Amygdala (tissue), 56 donors: ENCODE measurements at places on chromosomes 12 and 14.

GRCh38 chr14:101844219-101844618 is 82.7 kb downstream of the PPP2R5C start:
- DNase-seq: no peak

- no peak for DNase-seq
Observed at GRCh38 chr14:91185721-91186120, 58.8 kb downstream of the GPR68 start.

DNA sequence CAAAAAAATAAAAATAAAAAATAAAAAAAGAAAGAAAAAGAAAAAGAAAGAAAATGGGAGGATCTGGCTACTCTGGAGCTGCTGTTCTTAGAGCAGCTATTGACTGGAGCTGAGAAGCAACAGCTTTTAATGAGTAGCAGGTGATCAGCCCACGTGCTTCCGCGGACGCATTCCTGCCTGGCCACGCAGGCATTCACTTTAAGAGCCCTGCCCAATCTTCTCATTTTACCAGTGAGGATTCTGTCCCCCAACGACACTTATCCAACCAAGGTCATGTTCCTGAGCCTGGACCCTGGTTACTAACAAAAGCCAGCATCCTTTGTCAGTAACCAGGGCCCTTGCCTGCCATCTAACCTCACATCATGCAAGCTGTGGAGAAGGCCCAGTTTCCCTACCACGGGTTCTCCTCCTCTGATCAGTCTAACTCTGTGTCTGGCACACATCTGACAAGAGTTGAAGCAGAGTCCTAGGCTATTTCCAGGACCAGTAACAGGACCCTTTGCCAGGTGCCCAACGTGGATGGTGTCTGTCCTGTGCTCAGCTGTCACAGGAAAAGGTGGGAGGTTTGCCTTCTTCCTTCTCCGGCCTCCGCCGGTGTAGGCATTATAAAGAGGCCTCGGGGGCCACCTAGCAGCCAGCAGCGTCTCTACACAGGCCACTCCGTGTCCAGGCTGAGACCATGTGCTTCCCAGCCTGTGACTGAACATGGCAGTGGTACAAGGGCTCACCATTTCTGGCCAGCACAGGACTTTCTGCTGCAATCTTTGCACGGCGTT is 60.9 kb upstream of the GPATCH2L start:
- DNase-seq: no peak

DNA sequence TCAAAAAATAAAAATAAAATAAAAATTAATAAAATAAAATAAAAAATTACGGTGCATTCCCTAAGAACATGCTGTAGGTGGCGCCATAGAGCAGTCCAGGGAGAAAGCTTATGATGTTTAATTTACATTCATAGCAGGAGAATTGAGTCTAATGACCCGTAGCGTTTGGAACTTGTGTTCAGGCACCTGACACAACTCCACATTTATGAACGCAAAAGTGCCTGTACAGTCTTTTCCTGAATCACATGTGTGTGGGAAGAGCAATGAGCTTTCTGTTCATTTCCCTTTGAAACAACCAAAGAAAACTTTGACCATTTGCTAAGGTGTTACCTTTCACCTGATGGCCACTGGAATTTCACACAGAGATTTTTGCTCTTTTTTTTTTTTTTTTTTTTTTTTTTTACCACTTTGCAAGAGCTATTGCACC is 60.6 kb upstream of the KCNA1 start:
- DNase-seq: no peak

GRCh38 chr12:85348779-85349178 is 68.8 kb downstream of the ALX1 start:
- DNase-seq: no peak

DNA sequence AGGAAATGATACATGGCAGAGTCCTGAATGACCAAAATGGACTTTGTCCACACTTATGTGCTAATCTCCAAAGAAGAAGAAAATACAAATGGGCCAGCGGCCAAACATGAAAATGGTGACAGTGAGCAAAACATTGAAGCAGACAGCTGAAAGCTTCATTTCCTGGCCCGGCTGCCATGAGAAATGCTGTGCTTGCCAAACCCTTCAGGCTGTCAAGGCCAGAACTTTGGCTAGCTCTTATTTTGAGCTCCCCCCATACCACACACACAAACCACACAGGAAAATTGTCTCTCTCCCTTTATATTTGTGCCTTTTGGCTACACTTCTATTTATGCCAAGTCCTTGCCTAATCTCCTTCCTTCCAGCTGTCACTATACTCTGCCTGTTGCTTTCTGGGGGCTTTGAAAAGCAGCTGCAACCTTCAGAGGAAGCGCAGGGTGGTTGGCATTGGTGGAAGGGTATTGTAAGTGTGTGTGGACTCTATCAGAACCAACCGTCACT is 323.8 kb downstream of the RAD51B start:
- DNase-seq: no peak
